ENCODE measurements at places on chromosomes 7 and 10.

DNA sequence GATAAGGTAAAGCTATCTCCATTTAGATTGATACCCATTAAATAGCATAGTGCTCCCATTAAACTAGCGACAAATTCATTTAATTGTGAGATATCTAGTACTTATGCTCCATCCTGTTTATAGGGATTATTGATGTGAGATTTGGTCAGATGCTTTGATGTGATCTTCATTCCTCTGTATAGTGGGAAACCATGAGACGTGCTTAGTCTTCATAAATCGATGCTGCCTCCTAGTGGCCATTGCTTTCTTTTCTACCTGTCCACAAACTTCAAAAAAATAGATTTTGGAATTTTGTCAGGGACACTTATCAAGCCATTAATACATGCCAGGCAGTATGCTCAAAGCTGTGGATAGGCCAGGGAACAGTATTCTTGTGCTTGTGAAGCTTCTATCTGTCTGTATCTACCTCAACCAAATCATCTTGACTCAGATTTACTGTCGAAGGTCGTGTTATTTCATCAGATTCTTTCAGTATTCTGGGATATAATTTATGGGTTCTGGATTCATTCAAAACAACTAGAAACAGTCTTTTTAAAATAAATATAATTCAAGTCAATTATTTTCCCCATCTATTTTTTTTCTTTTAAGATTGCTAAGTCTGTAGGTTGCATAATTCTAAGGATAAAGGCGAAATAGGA, 12.0 kb downstream of the LSM8 start:
- peak; percentile 13 for DNase-seq

- DNase-seq: no peak
Measured at GRCh38 chr7:151818674-151819519, 58.0 kb downstream of the PRKAG2 start.

- DNase-seq: no peak
Measured at GRCh38 chr10:92850185-92850584, 1.9 kb downstream of the EXOC6 start.

DNA sequence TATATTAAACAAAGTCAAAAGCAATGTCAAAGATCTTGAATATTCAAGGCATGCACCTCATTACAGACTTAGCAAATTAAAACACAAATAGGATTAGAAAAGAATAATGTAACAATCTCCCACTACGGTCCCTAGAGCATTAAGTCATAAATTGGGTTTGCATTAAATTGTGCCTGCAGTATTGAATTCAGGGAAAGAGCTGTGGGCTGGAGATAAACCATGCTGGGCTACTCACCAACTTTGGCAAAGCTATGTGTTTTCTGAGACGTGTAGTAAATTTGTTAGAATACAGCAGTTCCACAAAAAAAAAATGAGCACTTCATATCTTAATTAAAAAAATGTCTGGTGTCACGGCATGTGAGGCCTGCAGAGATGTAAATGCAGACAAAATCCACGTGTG, 241.6 kb downstream of the SNX10 start:
- no peak for DNase-seq

DNA sequence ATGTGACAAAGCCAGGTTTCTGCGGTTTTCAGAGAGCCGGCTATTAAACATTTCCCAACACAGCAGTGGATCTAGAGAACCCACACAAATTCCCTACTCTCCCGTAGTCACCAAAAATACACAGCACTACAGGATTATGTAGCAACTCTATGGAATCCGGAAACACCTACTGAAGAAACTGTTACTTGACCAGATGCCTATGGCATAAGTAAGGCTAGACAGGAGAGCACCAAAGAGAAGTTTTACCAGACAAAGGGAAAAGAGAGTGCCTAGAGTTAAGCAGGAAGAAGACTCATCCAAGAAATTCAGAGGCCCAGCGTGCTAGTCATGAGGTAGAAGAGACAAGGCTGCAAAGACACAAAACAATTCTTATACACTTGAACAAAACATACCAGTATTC, 321.1 kb downstream of the PARD3 start:
- DNase-seq: no peak

DNA sequence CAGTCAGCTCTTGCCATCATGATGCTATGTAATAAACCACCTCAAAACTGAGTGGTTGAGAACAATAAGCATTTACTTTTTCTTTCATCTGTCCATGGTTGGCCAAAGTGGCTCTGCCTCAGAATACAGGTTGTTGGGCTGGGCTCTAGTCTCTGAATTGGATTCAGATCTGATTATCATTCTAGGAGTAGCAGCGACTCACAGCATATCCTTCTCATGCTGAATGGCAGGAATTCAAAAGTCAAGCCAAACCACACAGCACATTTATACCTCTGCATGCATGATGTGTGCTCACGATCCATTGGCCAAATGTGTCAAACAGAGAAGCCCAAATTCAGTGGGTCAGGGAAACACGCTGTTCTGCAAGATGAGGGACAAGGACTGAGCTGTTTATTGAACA, 13.6 kb upstream of the GALNT11 start:
- DNase-seq: no peak

DNA sequence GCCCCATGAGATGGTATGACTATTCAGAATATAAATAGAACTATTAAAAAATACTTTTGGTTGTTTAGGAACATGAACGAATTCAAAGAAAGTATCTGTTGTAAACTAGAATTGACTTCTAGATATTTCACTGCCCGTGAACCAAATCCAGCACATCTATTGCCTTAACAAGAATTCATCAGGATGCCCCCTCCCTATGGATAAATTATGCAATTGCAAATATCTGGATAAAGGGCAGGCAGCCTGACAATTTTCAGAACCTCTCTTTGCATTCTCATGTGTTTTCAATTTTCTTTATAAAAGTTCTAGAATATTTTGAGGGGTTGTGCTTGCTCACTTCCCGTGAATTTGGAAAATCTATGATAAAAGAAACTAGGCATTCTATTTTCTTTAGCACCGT, 822.1 kb upstream of the SORCS1 start:
- DNase-seq: no peak

GRCh38 chr10:102796407-102797176, 40.6 kb downstream of the CYP17A1 start:
- DNase-seq: no peak

- DNase-seq: no peak
Measured at GRCh38 chr10:14625192-14625631, 149.5 kb downstream of the FAM107B start.

DNA sequence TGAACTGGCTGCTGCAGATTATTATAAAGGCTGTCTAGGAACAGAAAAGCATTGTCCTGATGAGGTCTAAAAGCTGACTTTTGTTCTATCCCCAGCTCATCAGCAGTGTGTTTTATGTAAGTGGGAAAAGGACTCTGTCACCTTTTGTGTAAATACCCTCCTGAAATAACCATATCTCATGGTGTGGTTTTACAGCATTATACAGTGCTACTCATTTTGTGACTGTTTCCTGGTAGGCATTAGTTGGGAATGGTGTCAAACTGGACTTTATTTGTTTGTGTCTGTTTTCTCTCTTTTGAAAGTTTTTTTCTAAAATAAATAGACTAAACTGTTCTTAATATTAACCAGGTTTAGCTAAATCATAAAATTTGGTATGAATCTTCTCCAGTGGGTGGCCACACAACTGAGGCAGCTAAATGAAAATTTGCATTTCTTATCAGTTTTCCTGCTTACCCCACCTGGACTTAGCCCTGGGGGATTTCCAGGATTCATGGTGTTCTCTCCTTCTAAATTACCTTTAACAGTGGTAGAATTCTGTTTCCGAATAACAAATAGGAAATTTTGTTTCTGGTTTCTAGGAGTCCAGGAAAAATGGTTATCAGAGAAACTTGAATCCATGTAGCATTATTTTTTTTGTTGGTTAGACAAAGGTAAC, 140.9 kb downstream of the LHFPL3 start:
- no peak for DNase-seq

DNA sequence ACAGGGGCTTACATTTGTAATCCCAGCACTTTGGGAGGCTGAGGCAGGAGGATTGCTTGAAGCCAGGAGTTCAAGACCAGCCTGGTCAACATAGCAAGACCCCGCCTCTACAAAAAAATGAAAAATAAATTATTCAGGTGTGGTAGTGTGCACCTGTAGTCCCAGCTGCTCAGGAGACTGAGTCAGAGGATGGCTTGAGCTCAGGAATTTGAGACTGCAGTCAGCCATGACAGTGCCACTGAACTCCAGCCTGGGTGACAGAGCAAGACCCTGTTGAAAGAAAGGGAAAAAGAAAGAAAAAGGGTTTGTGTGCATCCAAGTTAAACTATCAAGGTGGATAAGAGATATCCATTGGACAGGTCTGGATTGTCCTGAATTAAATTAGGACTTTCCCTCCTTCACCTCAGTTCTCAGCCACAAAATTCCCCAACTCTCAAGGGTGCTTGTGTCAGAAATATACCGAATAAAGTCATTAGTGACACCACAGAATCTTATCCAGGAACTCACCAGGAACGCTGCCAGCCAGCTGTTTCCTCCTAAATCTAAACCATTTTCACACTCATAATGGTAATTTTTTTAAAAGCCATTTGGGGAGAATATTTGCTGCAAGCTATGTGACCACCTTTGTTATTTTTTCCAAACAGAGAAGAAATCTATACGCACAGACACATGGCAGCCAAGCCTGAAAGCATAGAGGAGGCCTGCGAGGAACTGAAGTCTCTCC, 12.0 kb downstream of the AFAP1L2 start:
- DNase-seq: no peak

GRCh38 chr10:77297393-77297739, 340.2 kb downstream of the KCNMA1 start:
- DNase-seq: no peak

DNA sequence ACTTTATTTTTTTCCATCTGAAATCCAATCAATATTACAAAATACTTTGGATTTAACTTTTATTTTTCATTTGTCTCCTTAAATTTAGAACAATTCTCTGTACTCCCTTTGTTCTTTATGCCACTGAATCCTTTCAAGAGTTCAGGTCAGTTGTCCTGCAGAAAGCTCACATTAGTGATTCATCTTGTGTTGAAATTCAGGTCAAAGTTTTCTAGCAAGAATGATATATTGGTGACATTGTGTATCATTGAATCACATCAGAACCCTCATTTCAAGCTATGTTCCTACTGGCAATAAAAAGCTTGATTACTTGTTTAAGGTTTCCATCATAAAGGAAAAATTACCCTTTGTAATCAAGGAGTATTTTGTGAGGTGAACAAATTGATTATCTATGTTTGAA, 378.8 kb upstream of the STEAP1 start:
- DNase-seq: no peak

DNA sequence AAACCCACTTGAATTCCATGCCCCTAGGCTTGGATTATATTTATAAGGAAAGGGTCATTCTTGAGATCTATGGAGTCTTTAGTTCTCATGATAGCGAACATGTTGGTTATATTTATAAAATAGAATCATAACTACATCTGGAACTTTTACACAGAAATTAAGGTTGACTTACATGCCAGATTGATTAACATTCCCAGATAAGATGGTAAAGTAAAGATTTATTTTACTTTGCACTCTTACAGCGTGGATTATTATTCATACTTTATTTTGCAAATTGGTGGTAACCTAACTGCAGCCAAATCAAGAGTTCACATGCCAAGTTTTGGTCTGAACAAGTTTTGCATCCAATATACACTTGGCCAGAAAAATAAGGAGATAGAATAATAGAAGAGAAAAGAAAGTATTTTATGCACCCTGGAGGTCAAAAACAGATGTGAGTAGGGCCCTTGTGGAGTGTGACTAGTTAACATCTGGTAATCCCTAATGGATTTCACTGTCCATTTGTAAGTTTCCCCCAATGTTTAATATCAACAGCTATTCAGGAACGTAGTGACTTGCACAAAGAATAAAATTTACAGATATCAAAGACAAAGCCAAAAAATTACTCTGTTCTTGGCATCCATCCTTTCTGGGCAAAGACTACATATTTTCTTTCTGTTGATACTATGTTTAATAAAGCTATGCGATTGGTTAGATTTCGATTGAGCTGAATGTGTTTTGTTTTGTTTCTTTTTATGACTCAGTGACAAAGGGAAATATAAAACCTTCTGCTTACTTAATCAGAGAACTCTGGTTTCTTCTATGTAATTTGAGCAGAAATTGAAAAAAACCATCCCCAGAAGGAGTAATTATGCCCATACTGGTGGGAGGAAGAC, 10.1 kb upstream of the TMEM26 start:
- no peak for DNase-seq

Measured in activated CD4-positive, CD25-positive, alpha-beta regulatory T cell (primary cell).